ENCODE measurements at places on chromosomes 3 and 15.
A peak's percentile ranks its signal among the peaks of the same experiment; 100 is the strongest.

- no peak for DNase-seq
These were observed 16.8 kb downstream of the BMF start for GRCh38 chr15:40091861-40092255.

DNA sequence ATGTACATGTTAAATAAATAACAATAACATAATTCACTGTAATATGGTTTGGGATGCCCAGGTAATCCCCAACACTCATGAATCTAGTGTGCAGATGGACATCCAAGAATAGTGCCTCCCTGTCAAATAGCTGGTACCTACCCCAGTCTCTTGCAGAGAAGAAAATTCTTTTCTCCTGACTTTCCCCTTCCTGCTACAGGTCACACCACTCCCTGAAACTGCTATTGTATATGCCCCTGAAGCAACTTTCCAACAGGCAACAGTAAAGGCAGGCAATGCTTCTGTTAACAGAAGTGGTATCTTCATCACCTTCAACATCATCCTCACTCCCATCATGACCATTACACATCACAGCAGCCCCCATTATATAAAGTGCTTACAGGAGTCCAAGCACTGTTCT, 431.6 kb downstream of the MAGI1 start:
- DNase-seq: no peak

- no peak for DNase-seq
These were observed 95.7 kb downstream of the HHLA2 start for GRCh38 chr3:108391917-108392593.

- no peak for DNase-seq
These were observed 30.8 kb downstream of the IFT122 start for GRCh38 chr3:129470861-129471260.

DNA sequence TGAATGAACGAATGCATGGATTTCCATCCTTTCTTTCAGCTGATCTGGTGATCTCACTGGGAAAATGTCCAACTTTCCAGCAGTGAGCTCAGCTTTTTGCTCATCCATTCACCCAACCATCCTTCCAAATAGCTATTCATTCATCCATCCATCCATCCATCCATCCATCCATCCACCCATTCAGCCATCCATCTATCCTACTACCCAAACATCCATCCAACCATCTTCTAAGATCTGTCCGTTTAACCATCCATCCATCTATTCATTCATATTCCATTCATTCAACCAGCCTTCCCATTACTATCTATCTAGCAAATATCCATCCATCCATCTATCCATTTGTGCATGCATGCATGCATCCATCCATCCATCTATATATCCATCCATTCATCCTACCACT, 39.4 kb downstream of the WNT7A start:
- DNase-seq: no peak

DNA sequence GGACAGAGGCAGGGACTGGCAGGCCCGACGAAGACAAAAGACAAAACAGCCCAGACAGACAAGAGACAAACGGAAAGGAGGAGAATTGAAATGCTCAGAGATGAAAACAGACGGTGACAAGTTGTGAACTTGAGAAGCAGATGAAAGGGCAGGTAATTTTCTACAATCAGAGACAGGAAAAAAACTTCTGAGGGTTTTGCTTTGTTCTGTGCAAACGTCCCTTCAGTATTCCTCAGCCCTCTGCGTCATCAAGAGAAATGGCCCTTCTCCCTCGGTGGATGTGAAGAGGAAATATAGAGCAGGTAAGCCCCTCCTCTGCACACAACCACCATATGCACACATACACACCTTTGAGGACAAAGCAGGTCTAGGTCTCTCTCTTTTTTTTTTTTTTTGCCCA, 206.6 kb downstream of the UACA start:
- DNase-seq: no peak

- DNase-seq: no peak
These were observed 750.7 kb upstream of the CFAP20DC start for GRCh38 chr3:59800481-59800880.

- no peak for DNase-seq
These were observed 150.7 kb upstream of the MEF2A start for GRCh38 chr15:99414755-99415731.

- DNase-seq: no peak
These were observed 7.5 kb downstream of the PSTPIP1 start for GRCh38 chr15:77002436-77002835.

DNA sequence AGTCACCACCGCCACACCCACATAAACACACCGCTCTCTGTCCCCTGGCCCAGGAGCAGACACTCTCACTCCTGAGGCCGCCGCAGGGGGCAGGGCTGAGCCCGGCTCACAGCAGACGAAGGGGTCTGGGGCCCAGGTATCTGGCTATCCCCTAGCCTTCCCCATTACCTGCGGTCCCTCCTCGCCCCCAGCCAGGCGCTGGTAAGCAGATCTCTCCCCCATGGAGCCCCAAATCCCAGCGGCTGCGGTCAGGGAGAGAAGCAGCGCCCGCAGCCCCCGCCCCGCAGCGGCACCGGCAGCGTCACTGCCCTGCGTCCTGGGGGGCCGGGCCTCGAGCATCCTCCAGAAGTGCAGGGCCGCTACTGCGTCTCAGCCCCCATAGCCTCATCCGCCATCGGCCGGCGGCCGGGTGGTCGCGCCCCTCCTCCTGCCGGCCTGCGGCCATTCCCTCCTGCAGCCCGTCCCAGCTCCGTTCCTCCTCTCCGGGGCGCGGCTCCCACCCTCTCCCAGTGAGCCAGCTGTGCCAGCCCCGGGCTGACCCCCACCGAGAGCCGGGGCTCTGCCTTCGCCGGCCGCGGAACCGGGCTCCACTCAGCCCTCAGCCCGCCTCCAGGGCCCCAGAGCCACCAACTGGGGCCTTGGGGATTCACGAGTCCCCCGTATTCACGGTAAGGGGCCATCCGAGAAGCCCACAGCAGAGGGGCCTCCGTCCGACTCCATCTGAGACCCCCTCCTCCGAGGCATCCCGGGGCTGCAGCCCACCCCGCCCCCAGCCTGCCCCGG, 13.1 kb downstream of the TNK2 start:
- DNase-seq: peak; percentile 77

- no peak for DNase-seq
These were observed 22.1 kb downstream of the ARNT2 start for GRCh38 chr15:80426316-80426715.

DNA sequence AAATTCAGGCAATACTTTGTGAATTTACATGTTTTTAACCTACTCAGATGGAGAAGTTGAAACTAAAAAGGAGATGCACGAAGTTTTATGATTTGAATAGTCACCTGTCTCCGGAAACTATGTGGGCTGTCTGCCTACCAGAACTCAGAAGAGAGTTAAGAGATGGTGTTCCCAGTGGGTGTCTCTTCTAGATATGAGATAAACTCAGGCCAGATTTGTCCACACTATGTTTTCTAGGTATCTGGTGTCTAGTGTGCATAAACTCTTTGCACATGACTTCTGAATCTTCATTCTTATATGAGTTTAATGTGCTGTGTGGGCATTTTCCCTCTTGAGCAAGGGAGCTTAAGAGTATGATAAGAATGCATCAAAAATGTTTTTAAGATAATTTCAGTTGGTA, 222.8 kb downstream of the FOXP1 start:
- DNase-seq: no peak

DNA sequence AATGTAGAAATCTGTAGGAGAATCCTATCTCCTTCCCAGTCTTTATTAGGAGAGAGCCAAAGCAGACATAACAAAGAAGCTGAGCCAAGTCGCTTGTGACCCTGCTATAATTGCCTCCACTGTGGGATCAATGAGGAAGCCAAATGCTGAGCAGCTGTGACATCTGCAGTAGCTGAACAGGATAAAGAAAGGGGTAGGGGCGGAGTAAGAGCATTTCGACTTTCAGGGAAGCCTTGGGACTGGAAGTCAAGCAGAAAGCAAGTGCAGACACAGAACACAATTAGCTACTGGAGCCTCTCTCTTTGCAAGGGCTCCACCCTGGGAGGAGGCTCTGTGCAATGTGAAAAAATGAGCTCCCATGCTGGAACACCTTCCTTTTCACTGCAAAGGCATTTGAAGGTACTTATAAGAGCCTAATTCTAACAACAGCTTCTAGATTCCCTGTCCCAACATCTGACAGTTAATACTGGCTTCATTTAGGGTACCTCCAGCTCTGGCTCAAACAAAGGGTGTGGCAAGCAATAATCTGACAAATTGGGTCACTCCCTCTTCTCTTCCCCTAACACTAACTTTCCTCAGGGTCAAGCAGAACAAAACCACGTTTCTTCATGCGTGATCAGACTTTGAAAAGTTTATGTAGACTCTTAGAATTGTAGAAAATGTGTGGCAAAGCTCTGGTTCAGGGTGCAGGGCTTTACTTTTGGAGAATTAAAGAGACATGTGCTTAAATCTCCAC, 166.4 kb downstream of the CADPS start:
- DNase-seq: no peak

GRCh38 chr3:190229632-190230424, 92.4 kb downstream of the CLDN1 start:
- no peak for DNase-seq

- DNase-seq: no peak
These were observed 187.0 kb downstream of the UBE3A start for GRCh38 chr15:25251700-25252390.

GRCh38 chr3:188316723-188317070, 162.7 kb downstream of the LPP start:
- DNase-seq: no peak

- DNase-seq: no peak
These were observed 726.5 kb upstream of the NECTIN3 start for GRCh38 chr3:110344897-110345767.

- no peak for DNase-seq
These were observed 3.1 kb downstream of the CCR4 start for GRCh38 chr3:32954506-32954905.

DNA sequence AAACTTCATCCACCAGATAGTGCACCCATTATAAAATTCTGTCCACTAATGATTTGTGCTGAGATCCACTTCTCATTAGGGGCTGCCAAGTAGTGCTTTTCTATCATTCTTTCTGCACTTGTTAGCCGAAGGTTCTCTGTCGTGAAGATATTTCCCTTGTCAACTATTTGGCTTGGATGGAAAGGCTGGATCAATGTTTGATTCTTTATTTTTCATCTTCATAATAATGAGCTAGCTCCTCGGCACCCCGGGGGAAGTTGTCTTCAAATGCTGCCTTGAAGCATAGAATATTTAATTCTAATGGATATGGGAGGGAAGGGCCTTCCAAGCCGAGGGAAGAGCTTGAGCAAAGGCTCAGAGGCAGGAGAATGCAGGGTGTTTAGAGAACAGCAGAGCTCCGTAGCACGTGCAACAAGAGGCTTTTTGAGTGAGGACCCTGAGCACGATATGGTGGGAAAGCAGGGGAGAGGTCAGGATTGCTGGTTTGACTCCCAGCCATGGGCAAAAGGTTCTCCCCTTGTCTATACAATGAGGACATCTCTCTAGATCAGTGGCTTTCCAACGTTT, 16.3 kb upstream of the MUC20 start:
- no peak for DNase-seq

GRCh38 chr3:114034211-114034610, 22.1 kb downstream of the CCDC191 start:
- DNase-seq: no peak

- peak; percentile 77 for DNase-seq
These were observed 12.3 kb upstream of the MUC4 start for GRCh38 chr3:195823999-195824398.

Data from urothelium cell line (cell line).